COR-L47 (cell line): ENCODE measurements at places on chromosomes 7 and 10.

GRCh38 chr10:116715341-116715740 is 27.0 kb downstream of the HSPA12A start:
- no peak for DNase-seq

- DNase-seq: no peak
Observed at GRCh38 chr7:37371755-37372154, 76.9 kb downstream of the ELMO1 start.

- no peak for DNase-seq
Observed at GRCh38 chr7:6294839-6295238, 22.4 kb upstream of the CYTH3 start.

DNA sequence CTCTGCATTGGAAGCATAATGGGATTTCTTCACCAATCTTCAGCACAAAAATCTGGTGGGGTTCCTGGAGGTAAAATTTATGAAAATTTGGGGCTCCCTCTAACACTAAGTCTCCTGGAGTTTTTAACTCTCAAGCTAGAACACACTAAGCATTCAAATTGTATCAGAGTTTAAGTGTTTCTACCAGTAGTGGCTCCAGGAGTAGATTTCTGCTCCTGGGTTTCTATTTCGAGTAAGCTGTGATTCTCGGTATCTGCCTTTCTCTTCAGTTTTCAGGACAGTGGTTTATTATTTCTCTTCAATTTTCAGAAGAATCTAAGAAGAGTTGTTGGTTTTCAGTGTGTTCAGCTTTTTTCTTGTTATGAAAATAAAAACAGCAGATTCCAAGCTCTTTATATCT is 566.4 kb upstream of the KCND2 start:
- DNase-seq: no peak

GRCh38 chr7:127858915-127859189 is 172.4 kb downstream of the LRRC4 start:
- DNase-seq: no peak

GRCh38 chr7:4430227-4430626 is 251.9 kb upstream of the FOXK1 start:
- no peak for DNase-seq

DNA sequence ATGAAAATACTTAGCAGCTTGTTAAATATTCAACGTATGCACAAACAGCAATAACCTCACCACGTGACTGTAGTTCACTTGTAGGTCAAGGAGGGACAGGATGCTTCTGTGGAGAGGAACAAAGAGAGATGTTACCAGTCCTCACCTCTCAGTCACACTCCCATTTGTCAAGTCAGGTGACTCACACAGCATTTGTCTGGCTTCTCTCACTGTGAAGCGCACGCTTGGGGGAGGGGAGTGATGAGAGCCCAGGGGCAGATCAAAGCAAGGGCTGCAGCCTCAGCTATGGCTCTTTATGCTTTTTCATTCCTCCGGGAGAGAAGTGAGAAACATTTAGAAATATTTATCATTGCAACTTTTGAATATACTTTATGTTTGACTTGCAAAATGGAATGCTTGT is 2.9 kb upstream of the RBM20 start:
- DNase-seq: peak; percentile 9
